ENCODE measurements at places on chromosomes 3 and 15.

GRCh38 chr3:40741729-40742128, 217.0 kb downstream of the ZNF621 start:
- DNase-seq, result peak; percentile 33

- no peak for DNase-seq
Observed at GRCh38 chr3:36520241-36521006, 140.1 kb downstream of the STAC start.

DNA sequence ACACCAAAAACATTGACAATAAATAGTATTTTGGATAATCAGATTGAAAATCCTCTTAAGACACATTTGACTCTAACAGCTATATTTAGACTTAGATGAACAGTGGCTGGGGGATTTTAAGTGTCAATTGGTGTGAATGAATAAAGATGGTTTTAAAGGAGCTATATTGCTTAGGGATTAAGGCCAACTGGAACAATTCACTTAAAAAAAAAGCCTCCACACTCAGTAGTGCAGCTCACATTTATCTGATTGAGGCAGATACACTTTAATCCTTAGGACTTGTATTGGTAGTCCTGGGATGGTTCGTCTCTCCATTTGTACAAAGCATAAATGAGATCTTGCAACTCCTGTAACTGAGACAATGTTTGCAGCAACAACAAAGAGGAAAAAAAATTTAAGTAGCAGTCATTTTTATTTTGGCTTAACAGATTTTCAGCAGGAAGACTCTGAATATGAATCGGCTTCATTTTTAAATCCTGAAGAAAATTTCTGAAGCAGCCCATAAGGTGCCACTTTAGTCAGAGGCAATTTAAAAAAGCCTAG, 112.0 kb downstream of the UACA start:
- DNase-seq, result no peak

- DNase-seq, result peak; percentile 51
Observed at GRCh38 chr3:14836049-14836468, 17.3 kb downstream of the FGD5 start.

GRCh38 chr3:74537857-74538256, 76.6 kb downstream of the CNTN3 start:
- DNase-seq, result no peak

DNA sequence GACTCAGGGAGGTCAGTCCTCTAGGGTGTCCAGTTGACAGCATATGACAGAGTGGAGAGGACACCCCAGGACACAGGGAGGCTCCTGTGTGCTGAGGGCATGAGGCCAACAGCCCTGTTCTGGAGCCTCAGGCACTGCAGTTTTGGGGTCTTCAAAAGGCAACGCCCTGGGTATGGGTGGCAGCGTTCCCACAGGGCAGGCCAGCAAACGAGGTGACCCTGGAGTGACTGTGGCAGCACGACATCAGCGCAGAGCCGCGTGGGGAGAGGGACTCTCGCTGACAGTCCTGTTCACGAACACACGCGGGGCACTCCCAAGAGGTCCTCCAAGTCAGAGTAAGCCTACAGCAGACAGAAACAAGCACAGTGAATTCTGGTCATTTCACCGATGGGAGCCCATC, 41.4 kb upstream of the VPS8 start:
- DNase-seq, result no peak

DNA sequence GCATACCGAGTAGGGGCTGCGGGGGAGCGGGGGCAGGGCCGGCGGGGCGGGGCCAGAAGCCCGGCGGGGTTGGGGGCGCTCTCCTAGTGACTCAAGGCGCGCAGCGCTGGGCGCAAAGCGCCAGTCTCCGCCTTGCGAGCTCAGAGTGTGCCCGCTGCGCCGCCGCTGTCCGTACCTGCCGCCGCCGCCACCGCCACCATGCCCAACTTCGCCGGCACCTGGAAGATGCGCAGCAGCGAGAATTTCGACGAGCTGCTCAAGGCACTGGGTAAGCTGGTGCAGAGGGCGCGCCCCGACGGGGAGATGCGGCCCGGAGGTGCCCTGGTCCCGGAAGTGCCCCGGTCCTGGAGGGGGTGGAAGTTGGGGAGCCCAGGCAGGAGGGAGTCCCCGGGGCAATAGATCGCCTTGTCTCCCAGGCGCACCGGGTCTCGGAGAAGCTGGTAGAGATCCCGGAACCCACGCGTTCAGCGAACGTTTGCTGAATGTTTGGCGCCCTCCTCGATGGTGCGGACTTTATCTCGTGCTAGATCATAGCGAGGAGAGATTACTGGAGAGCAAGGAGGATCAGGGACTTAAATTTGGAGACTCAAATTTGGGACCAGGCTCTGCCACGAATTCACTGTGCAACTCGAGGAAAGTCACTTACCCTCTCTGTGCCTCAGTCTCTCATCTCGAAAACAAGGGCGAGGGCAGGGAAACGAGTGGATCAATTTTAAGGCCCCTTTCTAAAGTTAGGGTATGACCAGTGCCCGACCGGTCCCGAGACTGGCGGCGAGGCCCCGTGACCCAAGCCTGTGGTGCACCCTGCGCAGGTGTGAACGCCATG, at the start of gene CRABP1:
Gene CRABP1 (plus strand): TSS at position 123 of the 826 bp plus-strand sequence. CDS start 76 bp downstream, at position 199.
- DNase-seq, result no peak

DNA sequence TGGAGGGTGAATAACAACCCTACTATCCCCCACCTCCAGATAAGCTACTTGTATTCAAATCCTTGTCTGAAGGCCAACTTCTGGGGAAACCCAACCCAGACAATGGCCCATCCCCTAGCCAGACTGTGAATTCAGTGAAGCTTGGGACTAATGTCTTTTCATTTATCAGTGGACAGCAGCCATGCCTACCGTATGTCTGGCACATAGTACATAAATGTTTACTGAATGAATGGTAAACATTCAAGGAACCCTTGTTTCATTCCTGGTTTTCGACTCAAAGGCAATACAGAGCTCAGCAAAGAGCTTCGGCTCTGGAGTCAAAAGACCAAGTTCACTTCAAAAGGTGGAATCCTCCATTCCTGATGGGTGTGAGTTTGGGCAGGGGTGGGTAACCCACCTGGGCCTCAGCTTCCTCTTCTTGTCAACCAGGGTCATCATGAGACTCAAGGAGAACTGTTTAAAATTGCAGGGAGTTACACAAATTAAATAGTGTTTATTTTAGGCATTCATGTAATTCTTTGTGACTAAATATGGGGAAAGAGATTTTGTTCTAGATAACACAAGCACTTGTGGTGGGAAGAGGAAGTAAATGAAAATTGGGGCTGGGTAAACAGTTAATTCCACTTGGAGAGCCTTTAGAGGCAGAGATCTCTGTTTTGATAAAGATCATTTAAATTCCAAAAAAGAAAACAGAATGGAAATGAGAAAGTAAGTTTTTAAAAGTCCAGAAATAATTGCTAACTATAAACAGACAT, 303.7 kb upstream of the WNT5A start:
- no peak for DNase-seq

- no peak for DNase-seq
Observed at GRCh38 chr15:55353025-55353424, 34.0 kb downstream of the PIGB start.

DNA sequence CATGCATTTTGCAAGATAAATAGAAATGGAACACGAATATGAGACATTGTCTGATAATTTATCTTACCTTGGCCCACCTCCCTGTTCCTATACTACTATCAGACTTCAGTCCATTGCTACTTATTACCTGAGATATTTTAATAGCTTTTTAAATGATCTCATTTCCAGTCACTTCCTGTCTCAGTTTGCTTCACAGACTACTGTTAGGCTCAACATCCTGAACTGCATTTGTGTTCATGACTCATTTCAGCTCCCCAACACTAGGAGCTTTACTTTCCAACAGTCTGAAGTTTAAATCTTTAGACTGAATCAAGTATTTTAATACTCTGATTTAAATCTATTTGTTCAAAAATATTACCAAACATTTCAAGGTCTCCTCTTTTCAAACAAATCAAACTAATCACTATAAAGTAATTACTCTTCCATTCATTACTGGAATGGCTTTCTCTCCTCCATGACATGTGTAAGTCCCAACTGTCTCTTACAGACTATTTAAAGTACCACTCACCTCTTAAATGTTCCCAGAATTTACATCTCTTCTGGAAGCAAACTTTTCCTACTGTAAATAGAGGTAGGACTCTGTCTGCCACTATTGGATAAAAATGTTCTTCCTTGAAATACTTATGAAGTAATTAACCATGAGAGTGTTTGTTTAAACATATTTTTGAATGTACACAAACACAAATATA, 1277.6 kb downstream of the ZPLD1 start:
- no peak for DNase-seq

DNA sequence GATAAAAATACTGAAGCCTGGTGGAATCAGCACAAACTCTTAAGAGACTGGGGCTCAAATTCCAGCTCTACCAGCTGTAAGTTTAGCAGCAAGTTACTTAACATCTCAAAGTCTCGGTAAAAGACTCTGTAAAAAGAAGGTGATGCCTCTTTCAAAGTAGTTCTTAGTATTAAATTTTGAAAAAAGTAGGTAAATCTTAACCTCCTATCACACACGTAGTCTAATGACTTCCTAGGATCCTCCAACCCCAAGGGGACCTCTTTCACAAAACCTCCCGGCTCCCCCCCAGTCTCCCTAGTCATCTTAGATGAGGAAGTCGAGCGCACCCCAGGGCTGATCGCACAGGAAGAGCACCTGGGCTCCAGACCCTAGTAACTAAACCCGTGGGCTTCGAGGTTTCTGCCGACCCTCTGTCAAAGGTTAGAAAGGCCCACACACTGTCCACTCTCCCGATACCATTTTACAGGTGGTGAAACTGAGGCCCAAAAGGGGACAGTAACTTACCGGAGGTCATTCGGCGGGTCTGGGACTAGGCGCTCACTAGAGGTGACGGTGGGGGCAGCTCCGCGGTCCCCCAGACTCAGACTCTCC, 427 bp downstream of the MBD4 start:
- peak; percentile 54 for DNase-seq

DNA sequence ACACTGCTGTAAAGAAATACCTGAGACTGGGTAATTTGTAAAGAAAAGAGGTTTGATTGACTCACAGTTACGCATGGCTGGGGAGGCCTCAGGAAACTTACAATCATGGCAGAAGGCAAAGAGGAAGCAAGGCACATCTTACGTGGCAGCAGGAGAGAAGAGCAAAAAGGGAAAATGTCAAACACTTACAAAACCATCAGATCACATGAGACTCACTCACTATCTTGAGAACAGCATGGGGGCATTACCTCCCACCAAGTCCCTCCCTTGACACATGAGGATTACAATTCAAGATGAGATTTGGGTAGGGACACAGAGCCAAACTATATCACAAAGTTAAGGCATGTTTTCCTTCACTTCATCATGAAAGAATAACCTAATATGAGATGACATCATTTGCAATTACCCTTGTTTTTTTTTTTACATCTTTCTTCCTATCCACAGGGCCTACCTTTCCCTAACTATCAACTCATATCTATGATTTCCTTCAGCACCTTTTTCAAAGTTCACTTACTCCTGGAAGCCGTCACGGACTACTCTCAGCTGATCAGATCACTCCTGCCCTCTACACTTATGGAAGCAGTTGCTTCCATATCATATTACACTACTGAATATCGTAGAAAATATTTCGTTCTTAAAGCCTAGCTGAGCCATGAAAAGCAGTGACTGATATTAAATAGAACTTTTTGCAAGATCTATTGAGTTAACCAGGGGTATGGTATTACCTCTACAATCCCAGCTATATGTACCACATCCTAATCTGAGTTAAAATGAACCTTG, 25.5 kb upstream of the ATP8B4 start:
- no peak for DNase-seq

GRCh38 chr3:54962200-54962599, 34.3 kb upstream of the LRTM1 start:
- no peak for DNase-seq

GRCh38 chr15:66670762-66671580, 31.1 kb upstream of the SMAD6 start:
- peak; percentile 90 for DNase-seq

DNA sequence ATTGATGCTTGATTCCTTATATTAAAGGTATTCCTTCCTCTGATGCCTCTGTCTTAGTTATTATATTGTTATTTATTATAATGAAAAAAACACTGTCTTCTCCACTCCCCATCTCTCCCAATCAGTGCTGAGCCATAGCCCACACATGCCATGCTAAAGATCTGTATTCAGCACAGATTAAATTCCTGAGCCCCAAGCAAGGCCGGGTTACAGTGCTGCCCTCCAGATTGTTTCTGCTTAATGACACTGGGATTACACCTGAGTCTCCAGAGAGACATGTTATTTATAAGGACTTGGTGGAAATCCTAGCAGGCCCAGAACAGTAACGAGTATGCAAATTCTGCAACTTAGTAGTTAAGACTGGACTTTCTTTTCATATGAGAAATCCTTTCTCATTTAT, 305.9 kb upstream of the UMPS start:
- DNase-seq, result no peak
